ENCODE measurements at places on chromosomes 6 and 20.
A peak's percentile ranks its signal among the peaks of the same experiment; 100 is the strongest.

DNA sequence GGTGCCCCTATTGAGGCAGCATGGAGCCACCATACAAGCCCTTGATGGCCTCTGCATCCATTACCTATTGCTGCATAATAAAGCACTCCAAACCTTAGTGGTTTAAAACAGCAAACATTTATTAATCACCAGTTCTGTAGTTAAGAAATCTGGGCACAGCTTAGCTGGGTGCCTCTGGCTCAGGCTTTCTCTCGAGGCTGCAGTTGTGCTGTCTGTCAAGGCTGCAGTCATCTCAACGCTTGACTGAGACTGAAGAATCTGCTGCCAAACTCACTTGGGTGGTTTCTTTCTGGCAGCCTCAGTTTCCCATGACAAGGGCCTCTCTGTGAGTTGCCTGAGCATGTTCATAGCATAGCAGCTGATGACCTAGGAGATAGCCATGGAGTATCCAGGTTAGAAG, 207.4 kb upstream of the LRFN2 start:
- DNase-seq, result no peak

GRCh38 chr6:5855787-5856470, 150.8 kb downstream of the NRN1 start:
- DNase-seq, result no peak

DNA sequence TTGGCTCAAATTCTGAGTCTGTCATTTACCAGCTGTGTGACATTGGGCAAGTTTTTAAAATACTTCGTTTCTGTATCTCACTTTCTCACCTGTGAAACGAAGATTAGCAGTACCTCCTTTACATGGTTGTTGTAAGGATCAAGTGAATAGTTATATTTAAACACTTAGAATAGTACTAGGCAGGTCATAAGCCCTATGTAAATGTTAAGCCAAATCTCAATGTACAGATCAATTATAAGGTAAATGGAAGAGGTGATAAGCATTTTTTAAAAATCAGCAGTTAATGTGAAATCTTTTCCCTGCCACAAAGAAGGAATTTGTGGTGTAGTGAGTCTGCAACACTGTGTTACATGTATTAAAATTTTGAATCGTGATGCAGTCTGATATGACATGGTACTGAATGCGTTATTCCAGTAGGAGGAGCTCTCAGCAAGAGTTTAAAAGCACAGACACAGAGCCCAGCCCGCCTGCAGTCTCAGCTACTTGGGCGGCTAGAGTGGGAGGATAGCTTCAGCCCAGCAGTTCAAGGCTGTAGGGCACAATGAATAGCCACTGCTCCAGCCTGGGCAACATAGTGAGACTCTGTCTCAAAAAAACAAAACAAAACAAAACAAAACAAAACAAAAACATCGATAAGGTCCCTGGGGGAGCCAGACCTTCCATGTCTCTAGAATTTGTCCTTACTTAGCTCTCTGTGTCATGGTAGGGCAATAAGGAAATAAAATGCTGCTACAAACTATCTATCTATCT, 46.0 kb downstream of the GTF2H5 start:
- DNase-seq, result peak; percentile 57

- DNase-seq, result no peak
These were observed 101.1 kb downstream of the LY86 start for GRCh38 chr6:6689400-6690143.

DNA sequence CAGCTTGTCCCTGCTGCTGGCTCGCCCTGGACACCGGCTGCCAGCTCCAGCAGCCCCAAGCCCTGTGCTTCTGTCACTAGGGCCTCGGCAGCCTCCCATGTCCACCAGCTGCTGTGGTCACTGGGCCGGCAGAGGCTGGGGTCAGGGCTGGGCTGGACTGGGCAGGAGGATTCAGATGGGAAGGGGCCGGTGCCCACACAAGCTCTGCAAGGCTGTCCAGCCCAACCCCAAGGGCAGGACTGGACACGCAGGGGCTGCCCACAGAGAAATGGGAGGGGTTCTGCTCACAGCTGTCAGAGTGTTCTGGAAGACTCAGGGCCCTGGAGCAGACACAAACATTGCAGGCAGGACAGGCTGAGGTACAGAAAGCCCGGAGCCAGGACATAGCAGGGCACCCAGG, 65.6 kb downstream of the ADNP start:
- no peak for DNase-seq

DNA sequence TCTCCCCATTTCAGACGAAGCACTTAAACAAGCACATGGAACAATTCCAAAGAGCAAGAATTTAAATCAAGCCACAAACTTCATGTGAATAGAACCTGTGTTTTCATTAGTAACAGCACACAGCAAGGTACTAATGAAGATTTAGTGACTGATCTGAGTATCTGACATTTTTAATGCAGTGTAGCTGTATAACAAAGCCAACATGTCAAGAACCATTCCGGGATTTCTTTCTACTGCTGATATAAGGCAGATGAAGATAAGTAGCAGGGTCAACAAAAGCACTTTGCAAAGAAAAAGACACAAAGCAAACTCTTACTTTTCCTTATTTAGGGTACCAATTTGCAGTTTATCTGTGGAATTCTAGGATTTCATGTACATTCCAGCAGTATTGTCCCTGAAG, 11.3 kb downstream of the SLC17A5 start:
- no peak for DNase-seq

- peak; percentile 72 for DNase-seq
These were observed at the start of gene FOXP4 for GRCh38 chr6:41545703-41546474. Gene FOXP4, plus strand, starts transcription at chr6:41546381. Its CDS starts 19,380 bp downstream, at chr6:41565761.

DNA sequence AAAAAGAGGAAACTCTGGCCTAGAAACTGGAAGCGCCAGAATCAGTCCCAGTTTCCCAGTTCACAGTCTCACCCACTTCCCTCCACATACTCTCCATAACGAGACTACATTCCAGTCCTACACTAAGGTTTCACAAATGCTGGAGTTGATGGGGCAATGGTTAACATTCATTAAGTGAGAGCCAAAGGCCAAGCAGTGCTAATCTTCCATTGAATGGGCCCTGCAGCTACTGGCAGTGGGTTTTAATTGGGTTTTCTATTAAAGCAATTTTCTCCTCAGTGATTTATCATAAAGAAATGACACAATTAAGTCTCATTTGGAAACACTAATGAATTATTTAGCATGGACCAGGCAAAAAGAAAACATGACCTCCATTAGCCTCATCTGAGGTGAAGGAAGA, 20.8 kb upstream of the NRSN1 start:
- no peak for DNase-seq

DNA sequence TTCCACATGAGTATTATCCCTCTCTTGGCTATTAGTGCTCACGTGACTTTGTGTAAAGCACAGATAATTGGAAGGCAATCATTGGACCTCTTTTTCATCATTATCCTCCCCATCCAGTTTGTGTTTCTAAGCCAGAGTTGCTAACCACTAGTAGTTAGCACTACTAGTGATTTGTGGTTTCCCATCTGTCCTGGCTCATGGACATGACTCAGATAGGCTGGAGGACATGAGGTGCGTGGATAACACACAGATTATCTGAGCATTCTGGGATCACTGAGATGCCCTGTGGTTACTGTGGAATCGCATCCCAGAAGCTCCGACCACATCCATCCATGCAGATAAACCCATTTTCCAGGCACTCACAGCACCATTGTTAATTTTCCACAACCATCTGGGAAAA, 123.8 kb upstream of the NAA20 start:
- DNase-seq, result no peak

DNA sequence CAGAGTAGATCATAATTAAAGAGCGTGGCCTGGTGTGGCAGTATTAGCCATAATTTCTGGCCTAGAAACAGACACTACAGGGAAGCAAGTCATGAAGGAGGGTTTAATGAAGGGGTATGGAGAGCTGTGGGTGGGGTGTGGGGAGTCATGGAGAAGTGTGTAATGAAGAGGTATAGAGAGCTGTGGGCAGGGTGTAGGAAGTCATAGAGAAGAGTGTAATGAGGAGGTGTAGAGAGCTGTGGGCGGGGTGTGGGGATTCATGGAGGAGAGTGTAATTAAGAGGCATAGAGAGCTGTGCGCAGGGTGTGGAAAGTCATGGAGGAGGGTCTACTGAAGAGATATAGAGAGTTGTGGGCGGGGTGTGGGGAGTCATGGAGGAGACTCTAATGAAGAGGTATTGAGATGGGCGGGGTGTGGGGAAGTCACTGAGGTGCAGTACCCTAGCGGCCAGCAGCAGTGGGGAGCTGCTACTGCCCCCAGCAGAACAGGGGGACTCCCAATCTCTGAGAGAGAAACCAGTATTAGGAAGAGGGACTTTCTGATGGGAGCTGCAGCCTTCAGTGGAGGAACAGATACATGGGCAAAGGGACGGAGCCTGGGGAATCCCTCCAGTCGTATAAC, 145.4 kb upstream of the FOXA2 start:
- DNase-seq, result no peak

DNA sequence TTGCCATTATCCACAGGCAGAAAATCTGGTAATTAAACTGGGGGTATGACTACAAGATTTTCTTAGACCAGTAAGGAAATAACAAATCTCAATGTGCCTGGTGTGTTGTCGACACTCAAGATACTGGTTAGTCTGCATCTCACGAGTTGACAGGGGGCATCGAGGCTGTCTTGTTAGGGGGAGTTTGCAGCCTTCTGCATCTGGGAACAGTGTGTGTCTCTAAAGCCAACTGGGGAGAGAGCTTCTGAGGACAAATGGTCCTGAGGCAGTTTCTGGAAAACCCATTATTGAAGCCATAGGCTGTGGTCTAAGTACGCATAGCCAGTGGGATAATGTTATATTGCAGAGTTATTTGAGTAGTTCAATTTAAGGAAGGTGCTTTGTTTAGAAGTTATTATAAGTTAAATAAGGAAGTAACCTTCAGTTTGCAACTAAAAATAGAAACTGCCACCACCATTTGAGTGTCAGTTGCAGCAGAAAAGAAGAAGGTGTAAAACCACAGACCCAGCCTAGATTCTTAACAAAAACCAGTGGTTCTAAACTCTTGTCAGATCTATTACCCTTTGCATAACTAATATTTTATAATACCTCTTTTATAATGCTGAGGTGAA, 15.4 kb upstream of the MAPK13 start:
- DNase-seq, result no peak

DNA sequence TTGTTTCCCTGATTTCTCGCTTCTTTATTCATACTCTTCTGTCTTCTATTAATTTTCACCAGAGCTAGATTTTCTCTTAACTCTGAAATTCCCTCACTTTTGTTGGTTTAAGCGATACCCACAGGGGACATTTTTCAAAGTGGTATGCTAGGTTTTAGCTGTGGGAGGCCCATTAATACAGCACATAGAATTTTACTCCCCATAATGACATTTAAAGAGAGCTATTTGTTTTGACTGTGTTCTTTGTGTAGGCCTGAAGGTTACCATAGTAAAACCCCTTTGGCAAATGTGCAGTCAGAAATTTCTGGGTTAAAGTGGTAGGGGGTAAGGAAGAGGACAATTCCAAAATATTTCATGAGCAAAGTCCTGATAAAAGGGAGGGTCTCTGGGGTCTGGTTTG, 721.1 kb upstream of the CITED2 start:
- no peak for DNase-seq

- DNase-seq, result no peak
These were observed 8.9 kb upstream of the SLC22A1 start for GRCh38 chr6:160112628-160113299.

- DNase-seq, result no peak
These were observed 62.9 kb downstream of the SUN5 start for GRCh38 chr20:32941155-32941885.

GRCh38 chr20:40990542-40991120, 38.0 kb upstream of the TOP1 start:
- peak; percentile 80 for DNase-seq

DNA sequence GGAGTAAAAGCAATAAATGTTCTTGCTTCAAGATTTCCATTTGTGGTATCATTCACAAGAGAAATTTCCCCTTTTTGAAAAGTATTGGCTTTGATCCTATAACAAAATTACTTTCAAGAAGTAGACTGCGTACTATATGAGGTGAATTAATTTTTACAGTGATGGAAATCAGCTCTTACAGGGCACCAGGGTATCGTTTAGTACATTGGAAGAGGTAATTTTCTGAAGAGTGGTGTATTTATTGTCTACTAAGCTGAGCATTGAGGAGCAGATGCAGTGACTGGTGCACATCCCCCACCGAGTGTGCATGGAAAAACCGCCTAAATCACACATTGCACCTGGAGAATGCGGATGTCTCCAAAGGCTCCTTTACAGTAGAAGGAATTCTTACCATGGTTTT, 209.5 kb downstream of the SAMD5 start:
- no peak for DNase-seq

GRCh38 chr6:5961836-5962235, 44.9 kb downstream of the NRN1 start:
- DNase-seq, result no peak

DNA sequence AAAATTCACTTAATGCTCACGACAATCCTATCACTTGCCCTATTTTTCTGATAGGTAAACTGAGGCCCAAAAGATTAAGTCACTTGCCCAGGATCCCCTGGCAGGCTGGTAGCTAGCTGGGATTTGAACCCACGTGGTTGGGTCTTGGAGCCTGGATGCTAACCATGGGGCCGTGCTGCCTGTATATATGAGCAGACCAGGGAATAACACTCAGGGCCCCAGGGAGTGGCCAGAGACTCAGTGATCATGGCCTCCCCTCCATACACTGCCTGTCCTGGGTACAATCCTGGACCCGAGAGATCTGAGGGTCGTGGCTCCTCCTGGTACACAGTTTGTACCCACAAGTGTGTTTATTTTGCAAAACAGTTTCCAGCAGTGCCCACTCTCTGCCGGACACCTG, 116.9 kb upstream of the PTPN1 start:
- no peak for DNase-seq

DNA sequence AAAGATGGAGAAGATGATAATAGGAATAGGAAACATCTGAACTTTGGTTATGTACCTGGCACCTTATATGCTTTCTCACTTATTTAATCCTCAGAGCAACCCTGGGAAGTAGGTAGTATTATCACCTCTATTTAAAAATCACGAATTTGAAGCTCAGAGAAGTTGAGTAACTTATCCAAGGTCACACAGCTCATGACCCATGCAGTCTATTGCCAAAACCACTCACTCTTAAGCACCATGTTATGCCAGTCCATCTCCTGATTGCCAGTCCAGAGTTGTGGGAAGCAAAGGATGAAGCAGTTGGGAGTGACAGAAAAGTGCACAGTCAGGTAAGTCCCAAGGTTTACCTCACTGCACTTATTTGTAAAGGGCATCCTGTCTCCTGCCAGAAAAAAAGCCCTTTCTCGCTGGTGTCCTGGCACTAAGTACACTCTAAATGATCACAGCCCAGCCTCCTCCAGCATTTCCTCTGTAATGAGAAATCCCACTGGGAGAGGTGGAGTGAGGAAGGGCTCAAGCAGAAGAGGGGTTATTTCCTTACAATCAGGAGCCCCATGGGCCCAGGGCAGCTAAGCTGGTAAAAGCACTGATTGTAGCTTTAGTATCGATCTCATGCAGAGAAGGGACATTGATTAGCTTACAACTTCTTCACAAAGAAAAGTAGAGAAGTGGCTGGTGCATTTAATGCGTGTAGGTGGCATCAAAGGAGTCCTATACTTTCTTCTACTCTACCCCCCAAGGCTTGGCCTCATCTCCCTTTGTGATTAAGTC, 21.3 kb upstream of the SCGN start:
- no peak for DNase-seq

GRCh38 chr6:157597461-157598312, 216.7 kb downstream of the ZDHHC14 start:
- no peak for DNase-seq

GRCh38 chr20:701401-702129, 26.0 kb upstream of the SCRT2 start:
- no peak for DNase-seq

- no peak for DNase-seq
These were observed 303.4 kb downstream of the TAF4 start for GRCh38 chr20:61762167-61762710.

All from smooth muscle cell of the brain vasculature (primary cell).